ENCODE measurements at places on chromosomes 1 and 21.

DNA sequence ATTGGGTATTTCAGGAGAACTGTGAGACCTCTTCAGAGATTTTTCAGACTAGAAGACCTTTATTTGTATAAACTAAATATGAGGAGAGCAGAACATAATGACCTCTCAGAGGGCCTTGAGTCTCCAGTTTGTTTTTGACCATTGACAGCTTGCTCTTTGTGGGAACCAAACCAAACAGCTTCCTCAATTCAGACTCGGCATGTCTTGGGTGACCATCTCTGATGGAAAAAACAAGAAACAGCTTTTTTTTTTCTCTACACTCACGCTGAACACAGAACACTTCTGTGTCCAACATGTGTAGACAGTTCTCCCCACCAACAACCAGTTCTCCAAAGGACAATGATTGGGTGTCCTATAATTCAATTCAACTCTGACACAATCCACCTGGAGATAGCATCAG lies 11.5 kb downstream of the ATP1A4 start:
- no peak for DNase-seq

DNA sequence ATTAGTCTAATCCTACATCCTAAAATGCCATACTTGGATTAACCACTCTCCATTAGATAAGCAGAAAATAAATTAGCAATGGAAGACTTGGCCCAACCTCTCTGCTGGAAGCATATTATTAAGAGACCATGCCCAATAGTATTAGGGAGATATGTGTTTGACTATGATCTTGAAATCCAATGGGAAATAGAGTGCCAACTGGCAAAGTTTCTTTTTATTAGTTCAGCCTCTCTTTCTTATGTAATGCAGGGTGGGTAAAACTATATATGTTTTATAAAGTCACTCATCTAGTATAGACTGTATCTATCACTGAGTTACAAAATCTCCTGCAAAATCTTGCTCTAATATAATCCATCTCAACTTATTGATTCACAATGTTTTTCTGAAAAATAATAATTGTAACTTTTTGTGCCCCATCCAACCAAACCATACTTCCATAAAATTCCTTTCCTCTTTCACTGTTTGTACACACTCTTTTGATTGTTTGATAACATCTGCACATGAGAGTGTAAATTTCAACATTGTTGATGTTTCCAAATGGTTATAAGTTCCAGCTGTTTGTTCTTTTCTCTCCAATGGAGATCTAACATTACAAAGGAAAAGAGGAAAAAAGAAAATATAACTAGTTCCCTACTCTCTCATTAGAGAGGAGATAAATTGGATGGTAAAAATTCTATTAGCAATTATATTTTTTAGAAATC lies 408.1 kb upstream of the ADGRL2 start:
- DNase-seq: no peak

DNA sequence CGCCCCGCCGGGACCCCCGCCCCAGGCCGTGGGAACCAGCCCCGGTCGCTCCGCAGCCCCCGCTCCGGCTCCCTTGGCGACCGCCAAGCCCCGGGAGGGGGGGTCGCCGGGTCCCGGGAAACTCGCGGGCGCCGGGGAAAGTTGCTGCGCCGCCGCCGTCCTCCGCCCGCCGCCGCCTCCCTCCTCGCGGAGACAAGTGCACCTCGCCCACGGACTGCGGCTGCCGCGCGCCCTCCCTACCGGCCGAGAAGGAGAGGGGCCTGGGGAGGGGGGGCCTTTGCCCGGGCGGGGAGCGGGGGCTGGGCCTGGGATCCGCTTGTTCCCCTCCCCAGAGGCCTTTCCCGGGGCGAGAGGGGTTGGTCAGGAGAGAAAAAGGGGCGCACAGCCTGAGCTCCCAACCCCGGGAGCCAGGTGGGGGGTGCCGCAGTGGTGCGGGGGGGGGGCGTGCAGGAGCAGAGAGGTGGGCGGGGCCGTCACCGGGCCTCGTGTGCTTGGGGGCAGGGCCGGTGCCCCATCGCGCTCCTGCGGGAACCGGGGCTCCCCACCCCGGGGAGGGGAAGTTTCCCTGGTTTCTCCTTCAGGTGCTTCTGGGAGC lies 592 bp downstream of the AGRN start:
- peak; percentile 52 for DNase-seq

- DNase-seq: peak; percentile 68
Observed at GRCh38 chr1:75723989-75724471, 479 bp upstream of the ACADM start.

DNA sequence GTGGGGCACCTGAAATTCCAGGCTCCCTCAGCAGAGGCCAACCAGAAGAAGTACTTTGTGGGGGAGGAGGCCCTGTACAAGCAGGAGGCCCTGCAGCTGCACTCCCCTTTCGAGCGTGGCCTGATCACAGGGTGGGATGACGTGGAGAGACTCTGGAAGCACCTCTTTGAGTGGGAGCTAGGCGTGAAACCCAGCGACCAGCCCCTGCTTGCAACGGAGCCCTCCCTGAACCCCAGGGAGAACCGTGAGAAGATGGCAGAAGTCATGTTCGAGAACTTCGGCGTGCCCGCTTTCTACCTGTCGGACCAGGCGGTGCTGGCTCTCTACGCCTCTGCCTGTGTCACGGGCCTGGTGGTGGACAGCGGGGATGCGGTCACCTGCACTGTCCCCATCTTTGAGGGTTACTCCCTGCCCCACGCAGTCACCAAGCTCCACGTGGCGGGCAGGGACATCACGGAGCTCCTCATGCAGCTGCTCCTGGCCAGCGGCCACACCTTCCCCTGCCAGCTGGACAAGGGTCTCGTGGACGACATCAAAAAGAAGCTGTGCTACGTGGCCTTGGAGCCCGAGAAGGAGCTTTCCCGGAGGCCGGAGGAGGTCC lies 634 bp downstream of the ACTRT2 start:
- DNase-seq: no peak

- DNase-seq: no peak
Observed at GRCh38 chr1:95133687-95134086, 16.5 kb downstream of the TLCD4 start.

DNA sequence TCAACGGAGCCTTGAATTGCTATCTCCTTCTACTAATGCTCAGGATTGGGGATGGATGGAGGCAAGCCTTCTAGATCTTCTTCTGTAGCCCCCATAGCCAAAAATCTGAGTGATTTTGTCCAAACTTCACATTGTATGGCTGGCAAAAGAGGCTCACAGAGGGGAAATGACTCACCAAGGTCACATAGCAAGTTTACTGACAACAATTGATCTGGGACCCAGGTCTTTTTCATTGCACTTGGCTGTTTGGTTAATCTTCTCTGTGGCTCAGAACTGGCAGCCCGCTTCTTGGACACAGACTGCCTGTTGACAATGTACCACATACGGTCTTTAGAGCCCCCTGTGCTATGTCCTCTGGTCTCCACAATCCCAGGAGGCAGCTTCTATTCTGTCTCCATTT lies 3.0 kb upstream of the LACTBL1 start:
- DNase-seq: no peak

- no peak for DNase-seq
Observed at GRCh38 chr1:241590719-241591118, 49.5 kb downstream of the CHML start.

- no peak for DNase-seq
Observed at GRCh38 chr1:29444782-29445729, 208.7 kb downstream of the PTPRU start.

DNA sequence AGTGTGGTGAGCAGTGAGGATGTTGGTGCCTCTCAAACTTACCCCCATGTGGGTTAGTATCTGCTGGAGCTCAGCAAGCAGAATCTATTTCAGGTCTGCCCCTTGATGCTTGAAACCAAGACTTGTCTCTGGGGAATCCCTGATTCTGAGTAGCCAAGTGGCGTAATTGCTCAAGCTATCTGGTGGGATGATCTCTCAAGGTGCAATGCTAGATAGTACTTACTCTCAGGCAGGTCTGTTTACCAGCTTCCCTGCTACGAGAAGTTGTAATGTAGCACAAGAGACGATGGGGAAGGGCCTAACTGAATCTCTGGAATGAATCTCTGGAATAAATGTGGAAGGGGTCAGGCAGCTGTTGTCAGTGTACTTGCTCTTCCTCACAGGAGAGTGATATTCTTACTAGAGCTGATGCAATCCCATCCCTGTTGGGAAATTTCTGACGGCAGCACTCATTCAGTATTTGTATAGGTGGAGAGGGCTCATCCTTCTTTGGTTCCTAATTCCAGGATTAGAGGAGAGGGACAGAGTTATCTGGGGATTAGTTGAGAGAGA lies 65.4 kb downstream of the MACF1 start:
- no peak for DNase-seq

- DNase-seq: no peak
Observed at GRCh38 chr1:92244376-92244775, 26.7 kb downstream of the C1orf146 start.

DNA sequence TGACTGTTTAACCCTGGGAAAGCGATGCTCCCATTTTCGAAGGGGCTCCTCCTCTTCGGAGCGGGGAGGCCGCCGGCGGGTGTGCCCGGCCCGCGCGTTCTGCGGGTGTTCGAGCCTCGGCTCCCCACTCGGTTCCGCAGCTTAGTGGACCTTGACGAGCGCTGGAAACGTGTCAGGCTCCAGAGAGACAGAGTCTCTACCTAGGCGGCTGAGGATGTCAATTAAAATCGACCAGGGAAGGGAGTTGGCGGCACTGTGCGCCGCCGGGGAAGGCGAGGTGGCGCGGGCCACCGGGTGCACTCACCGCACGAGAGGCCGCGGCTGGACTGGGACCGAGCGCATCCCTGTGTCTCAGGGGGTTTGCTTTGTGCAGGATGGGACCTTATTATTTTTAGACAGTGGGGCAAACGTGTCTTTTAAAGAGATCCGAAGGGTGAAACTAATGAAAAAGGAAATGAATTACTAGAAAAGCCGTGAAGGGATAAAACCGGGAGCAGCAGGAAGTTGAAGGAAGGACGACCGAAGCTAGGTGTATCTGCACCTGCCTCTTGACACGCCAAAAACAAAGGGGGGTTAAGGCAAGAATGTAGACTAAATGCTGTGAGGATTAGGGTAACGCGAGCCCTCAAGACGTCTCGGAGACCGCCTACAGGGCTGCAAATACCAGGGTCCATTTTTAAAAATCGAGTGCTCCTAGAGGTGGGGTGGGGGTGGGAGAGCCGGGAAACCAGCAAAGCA lies 5.6 kb downstream of the LHX4 start:
- DNase-seq: no peak

Measured in activated naive CD4-positive, alpha-beta T cell treated with Interleukin-2 at 50 U/mL for 16 hours (primary cell).